ENCODE measurements at places on chromosomes 16 and 17. TPM values are rescaled to one million over a fixed set of nuclear protein-coding genes. Genes with fewer than 3 reads are reported as not detected.

Gene KRT33B
- not detected for total RNA-seq

Gene SOX9
- 8.3 TPM for total RNA-seq

Gene AGRP
- not detected for total RNA-seq

Gene NEUROD2
- total RNA-seq = 0.18 TPM

Gene CBFB
- total RNA-seq = 53.0 TPM

Gene NUP93
- total RNA-seq = 107 TPM

Gene ARHGAP23
- 42.1 TPM for total RNA-seq

Gene CACNA1H
- 17.2 TPM for total RNA-seq

Gene NOS2
- 0.22 TPM for total RNA-seq

Gene TBC1D26
- not detected for total RNA-seq

Gene RILP
- total RNA-seq = 16.4 TPM

Gene ATP2C2
- 0.25 TPM for total RNA-seq

Gene GAST
- not detected for total RNA-seq

Gene MIEN1
- total RNA-seq = 90.3 TPM

Gene HOXB2
- 0.63 TPM for total RNA-seq

Gene CD300C
- 0.31 TPM for total RNA-seq

Gene MYH10
- total RNA-seq = 23.6 TPM

Gene CALB2
- total RNA-seq = 4.7 TPM

Gene DGKE
- 4.9 TPM for total RNA-seq

Gene TMEM235
- not detected for total RNA-seq

Gene PRKCB
- 0.25 TPM for total RNA-seq

Gene AMDHD2
- 28.8 TPM for total RNA-seq

Gene SPEM3
- total RNA-seq = not detected

Gene ATF7IP2
- 6.3 TPM for total RNA-seq

Gene ST6GALNAC2
- total RNA-seq = 0.98 TPM

Gene ASPA
- not detected for total RNA-seq

Gene C16orf89
- total RNA-seq = not detected
